ENCODE measurements at places on chromosomes 2 and 18. TPM values are rescaled to one million over a fixed set of nuclear protein-coding genes. Genes with fewer than 3 reads are reported as not detected.

Gene GKN2
- not detected for total RNA-seq

GRCh38 chr18:48766026-48766425, 184.7 kb downstream of the SMAD7 start:
- no peak for DNase-seq

- no peak for DNase-seq
Observed at GRCh38 chr2:38731090-38731489, 20.1 kb downstream of the SRSF7 start.

DNA sequence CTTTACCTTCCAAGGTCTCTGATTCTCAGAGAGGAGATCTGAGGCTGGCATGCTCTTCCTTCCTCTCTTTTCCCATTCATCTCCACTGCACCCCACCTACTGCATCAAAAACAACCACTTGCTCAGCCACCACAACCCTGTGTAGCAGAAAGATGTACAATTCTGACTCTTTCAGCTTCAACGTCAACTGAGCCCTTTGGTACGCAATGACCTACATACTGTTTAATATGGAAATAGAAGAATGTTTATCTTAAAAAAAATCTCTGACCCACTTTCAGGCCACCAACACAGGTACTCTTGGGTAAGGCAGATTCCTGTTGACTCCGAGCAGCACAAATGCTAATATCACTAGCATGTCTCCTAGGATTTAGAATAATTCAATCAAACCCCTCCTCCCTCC, 76.2 kb upstream of the AFF3 start:
- no peak for DNase-seq

Gene TCF23
- 8.6 TPM for total RNA-seq

Data from ovary (tissue), 10 donors.